ENCODE measurements at places on chromosomes 13 and 19.
A peak's percentile ranks its signal among the peaks of the same experiment; 100 is the strongest.

- DNase-seq = no peak
These were observed 194.6 kb downstream of the POSTN start for GRCh38 chr13:37403776-37404527.

DNA sequence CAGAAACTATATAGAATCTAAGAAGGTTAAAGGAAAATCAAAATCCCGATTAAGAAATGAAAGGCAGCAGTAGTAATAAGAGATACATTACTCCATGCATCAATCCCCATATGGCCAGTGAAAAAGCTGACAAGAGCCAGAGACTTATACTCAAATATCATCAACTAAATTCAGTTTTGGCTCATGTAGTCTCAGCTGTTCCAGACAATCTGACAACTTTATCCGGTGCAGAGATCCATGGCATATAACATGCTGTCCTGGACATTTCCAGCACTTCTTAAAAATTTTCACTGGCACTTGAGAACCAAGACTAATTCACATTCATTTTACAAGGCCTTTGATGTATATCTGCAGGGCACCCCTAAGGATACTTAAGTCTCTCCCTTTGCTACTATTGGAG, 255.7 kb upstream of the KLHL1 start:
- no peak for DNase-seq

DNA sequence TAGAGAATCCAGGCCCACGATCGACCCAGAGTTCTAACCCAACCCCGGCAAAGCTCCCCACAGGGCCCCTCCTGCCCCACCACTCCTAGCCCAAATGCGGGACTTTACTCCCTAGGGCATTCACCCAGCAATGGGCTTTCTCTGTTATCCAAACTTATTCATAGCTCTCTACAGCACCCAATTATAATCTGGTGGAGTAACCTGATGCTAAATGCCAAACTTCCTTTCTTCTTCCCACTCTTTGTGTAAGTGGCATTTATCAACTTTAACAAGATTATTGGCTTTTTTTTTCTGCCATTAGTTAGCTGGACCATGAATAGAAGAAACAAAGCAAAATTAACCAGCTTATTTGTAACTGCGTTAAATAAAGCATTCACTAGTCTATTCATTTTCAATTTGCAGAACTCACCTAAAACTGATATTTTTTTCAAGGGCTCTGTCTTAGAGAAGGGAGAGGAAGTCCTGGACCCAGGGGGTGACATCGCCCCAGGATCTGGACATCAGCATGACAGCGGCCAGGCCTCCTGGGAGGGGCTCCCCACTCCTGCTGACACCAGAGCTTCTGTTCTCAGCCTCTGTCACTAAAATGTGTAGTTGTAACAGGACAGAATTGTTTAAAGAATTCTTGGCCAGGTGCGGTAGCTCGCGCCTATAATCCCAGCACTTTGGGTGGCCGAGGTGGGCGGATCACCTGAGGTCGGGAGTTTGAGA, 1.5 kb downstream of the FAM124A start:
- no peak for DNase-seq

DNA sequence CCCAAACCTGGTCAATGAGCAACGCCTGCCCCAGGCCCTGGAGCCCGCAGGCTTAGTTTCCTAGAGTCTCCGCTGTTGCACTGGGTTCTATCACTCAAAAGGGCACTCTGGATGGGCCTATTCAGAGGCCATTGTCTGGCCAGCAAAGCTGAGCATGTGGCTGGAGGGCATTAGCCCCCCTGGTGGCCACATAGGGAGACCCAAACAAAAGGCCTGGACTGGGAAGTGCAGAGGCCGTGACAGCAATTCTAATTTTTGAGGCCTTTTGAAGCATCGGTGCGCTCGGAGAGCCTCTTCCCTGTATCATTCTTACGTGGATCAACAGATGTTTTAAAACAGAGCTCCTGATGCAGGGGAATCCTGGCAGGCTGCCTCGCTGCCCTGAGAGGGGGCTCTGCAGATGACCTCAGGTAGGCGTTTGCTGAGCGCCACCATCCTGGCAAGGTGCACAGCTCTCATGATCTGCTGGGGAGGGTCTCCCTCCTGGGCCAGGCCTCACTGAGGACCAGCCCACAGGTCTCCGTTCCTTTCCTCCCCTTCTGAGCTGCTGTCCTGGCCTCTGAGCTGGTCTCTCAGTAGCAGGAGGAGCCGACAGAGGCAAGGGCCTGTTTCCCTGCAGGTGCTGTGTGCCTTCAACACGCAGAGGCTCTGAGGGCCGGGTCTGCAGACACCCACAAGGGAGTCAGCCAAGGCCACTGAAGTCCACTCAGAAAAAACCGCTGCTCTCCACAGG, 190.5 kb downstream of the URI1 start:
- no peak for DNase-seq

DNA sequence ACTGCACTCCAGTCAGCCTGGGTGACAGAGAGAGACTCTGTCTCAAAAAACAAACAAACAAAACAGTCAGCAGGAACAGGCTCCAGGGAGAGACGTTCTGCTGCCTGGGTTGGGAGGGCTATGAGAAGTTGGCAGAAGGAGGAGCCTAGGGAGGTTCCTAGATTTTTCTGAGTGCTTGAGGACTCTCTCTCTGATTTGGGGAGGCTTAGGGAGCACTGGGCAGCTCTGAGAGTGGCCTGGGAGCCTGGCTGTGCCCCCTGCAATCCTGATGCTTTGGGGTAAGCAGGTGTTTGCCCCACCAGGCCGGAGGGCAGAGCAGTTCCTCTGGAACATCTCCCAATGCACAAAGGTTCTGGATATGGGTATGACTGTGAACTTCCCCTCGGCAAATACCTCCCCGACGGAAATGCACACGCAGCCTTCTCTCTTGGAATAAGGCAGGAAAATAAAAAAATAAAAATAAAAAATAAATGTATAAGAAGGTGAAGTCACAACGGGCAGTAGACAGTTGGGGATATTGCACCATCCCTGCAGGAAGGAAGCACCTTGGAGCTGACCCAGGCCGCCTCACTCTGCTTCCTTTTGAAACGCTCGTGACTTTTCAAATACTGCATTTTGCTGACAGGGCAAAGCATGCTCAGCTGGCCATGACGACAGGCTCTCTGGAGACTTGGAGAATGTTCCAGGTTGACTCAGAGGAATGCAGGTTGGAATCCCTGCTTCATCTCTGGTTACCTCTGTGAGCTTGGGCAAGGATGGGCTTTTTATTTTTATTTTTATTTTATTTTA, 26.5 kb upstream of the HOMER3 start:
- DNase-seq = no peak

- no peak for DNase-seq
These were observed 1.9 kb upstream of the C1QTNF9 start for GRCh38 chr13:24307211-24308067.

DNA sequence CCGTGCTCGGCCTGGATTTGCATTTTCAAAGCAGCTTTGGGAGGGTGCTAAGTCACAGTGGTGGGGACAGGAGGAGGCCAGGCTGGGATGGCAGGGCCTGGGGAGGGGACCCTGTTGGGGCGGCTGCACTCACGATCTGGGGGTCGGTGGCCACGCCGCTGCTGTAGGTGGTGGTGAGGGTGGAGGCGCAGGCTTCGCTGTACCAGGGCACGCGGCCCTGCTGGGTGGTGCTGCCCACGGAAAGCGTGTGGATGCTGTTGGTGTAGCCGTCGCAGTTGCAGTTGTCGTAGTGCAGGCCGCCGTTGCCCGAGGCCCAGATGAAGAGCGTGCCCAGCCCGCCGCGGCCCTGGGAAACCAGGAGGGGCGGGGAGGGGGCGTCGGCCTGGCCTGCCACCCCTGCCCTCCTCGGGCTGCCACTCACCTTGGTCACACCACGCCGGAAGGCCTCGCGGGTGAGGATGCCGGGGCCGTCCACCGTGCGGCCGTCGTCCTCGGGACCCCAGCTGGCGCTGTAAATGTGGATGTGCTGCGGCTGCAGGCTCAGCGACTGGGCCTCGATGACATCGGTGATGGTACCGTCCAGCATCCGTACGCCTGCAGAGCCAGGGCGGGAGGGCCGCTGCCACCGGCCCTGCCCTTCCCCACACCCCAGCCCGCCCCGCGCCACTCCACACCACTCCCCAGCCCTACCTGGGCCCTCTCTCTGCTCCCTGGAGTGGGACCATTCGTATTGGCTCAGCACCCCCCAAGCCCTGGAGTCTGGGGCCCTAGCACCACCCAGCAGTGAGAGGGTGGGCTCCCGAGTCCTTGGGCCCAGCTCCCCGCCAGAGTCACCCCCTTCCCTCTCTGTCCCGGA, 3.2 kb downstream of the PCSK4 start:
- no peak for DNase-seq

DNA sequence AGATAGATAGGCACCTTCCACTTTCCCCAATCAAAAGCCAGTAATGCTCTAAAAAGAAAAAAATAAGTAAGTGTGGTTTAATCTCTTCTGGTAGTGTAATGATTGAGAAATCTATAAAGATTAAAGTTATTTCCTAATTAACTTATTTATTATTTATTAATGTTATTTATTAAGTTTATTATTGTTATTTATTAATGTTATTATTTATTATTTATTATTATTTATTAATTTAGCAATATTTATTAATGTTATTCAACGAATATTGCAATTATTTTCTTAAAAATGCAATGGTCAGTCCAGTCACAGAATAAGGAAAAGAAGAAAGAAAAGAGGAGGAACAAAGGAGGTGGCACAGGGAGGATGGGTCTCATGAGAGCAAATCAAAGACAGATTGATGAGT, 100.7 kb downstream of the FREM2 start:
- no peak for DNase-seq

- peak; percentile 38 for DNase-seq
These were observed 14.8 kb downstream of the LYPD3 start for GRCh38 chr19:43450545-43450997.

DNA sequence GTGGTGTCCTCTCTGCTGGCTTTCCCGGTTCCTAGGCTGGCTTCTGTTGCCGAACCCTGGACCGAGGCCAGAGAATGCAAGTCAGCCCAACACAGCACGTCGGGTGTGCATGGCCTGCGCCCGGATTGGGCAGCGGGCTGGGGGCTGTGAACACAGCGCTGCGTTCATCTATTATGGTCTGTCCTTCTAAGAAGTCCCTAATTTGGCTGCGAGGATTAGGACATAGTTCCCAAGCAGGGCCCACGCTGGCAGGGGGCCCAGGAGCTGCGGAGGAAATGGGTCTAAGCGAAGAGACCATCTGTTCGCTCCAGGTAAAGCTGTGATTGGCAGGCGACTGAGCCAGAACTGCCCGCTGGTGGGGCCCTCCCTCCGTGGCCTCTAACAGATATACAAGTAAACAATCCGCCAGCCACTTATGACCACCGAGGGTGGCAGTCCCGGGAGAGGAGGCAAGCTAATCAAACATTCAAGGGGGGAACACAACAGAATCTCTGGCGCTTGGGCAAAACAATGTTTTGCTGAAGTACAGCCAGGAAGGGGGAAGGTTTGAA, 6.0 kb downstream of the SYCE2 start:
- DNase-seq = no peak

GRCh38 chr19:45908956-45909355, 5.6 kb downstream of the NANOS2 start:
- peak; percentile 23 for DNase-seq

DNA sequence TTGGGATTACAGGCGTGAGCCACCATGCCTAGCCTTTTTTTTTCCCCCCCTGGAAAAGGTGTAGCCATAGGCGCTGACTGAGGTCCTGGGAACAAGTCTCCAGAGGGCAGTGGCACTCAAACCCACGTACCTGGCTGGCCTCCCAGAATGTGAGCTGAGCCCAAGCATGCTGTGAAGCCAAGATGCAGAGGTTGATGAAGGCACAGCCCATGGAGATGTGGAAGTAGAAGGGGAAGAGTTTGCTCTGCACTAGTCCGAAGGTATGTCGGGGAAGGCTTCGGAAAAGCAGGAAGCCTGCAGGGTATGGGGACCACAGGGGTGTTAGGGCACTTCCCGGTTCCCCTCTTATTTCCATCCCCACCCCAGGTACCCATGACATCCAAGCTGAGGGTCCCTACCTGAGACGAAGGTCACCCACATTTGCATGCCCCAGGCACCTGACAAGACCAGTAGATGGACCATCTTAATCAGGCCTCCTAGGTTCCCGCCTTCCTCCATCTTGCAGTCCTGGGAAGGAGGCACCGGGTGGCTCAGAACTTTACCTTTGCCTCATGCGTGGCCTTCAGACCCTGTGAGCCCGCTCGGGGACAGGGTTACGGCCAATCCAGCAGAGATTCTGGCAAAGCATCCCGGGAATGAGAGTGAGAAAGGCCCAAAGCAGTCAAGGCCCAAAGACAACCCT, 805 bp downstream of the TMEM205 start:
- DNase-seq = no peak

GRCh38 chr19:14073925-14074838, 1.6 kb downstream of the MISP3 start:
- DNase-seq = peak; percentile 35

GRCh38 chr13:82036602-82037001, 1695.7 kb upstream of the SPRY2 start:
- DNase-seq = no peak

- peak; percentile 44 for DNase-seq
These were observed 2.4 kb upstream of the LYL1 start for GRCh38 chr19:13104848-13105711.

DNA sequence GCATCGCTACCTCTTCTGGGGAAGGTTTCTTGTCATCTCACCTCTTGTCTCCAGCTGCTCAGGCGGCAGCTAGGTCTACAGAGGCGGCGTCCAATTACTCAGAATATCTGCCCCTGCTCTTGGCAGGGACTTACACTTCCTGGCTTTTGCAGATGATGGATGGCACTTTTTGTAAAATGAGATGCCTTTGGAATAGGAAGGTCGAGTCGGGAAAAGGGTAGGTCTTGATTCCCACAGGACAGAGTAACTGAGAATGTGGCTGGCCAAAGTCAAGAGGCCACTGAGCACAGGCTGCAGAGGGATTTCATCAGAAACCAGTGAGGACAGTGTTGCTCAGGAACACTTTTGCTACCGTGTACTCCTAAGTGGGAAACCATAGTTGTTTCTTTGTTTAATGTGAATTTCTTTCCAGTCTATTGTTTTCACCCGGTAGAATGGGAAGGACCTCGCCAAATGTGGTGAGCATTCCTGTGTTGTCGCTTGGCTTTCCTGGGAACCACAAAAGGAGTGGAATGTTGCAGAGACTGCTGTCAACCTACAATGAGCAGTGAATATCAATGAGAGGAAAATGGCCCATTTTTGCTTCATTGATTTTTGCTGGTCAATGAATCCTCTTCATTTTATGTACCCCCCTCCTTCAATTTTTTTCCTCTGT, 383.7 kb downstream of the HS6ST3 start:
- no peak for DNase-seq

GRCh38 chr13:23799945-23800344, 89.3 kb downstream of the MIPEP start:
- peak; percentile 58 for DNase-seq

GRCh38 chr13:60370343-60370742, 26.7 kb upstream of the TDRD3 start:
- peak; percentile 18 for DNase-seq

DNA sequence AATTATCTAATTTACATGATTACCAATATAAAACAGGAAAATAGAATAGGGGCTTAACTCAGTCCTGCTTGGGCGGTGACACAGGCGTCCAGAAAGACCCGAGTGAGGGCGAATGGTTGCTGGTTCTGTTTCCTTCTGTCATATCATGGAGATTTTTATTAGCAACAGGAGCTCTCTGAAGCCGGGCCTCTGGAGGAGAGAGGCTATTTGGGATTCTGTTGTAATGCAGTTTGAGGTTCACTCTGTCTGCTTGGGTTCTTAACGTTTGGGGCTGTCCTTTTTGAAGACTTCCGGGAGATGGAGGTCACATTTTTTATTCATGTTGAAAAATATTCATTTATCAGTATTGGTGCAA, 115.7 kb upstream of the ZNF536 start:
- DNase-seq = no peak

All from activated CD4-positive, alpha-beta T cell treated with anti-CD3 and anti-CD28 coated beads, Interleukin-10, Interleukin-2, amounts not matched to agents 100 ng/mL and 50 ng/mL, durations not matched to agents 16 hours and 8 hours (primary cell).